Naive B cell (primary cell): ENCODE measurements at places on chromosomes 13 and 19. TPM values are rescaled to one million over a fixed set of nuclear protein-coding genes. Genes with fewer than 3 reads are reported as not detected.

PRSS57 gene
- not detected for polyA plus RNA-seq

CGB5 gene
- not detected for polyA plus RNA-seq

ACP7 gene
- not detected for polyA plus RNA-seq

GRCh38 chr19:32067685-32068084 lies 277.7 kb upstream of the ZNF507 start:
- no peak for DNase-seq

GRCh38 chr19:50162988-50163387 lies at the start of gene IZUMO2:
Gene IZUMO2 (minus strand): TSS chr19:50163281. CDS start chr19:50163194, 87 bp downstream.
- no peak for DNase-seq
